Eye (tissue), 1 donor: ENCODE measurements at places on chromosomes 11 and 22.

- DNase-seq = no peak
These were observed 3.6 kb downstream of the CD44 start for GRCh38 chr11:35142481-35143075.

DNA sequence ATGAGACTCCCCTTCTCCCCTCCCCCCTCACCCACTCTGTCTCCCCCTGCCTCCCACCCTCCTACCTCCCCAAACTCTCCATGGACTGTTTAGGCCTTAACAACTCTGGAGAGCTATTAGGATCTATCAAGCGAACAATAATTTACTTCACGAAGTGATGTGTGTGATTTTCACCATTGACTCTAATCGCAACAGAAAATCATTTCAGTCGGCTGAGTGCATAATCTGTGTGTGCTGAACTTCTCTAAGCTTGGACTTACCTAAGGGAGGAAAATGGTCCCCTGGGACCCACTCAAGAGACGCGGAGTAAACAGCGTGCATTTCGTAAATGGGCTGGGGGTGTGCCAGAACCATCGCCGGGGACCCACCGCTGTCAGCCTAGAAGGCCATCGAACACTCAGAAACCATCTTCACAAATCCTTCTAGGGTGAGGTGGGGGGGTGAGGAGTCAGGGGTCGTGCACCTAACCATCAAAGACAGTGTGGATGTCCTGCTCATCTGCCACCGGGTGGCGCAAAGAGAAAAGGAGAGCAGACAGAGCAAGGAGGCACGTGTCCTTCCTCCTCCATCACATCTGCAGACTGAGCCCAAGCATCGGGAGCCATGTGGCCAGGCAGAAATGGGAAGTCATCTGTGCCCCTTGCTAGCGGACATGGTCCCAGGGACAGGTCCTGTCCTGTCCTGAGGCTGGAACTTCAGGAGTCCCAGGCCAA lies 62.1 kb upstream of the NUP50 start:
- DNase-seq = peak; percentile 80

GRCh38 chr11:8259306-8259959 lies 4.2 kb downstream of the LMO1 start:
- peak; percentile 52 for DNase-seq

GRCh38 chr11:69595805-69596665 lies 44.9 kb upstream of the CCND1 start:
- DNase-seq = no peak

- peak; percentile 31 for DNase-seq
These were observed 4.4 kb downstream of the DCPS start for GRCh38 chr11:126308271-126308671.

- no peak for DNase-seq
These were observed 291.0 kb downstream of the BRD1 start for GRCh38 chr22:49536571-49537131.
